HS-5 (cell line): ENCODE measurements at places on chromosomes 12 and 14.

GRCh38 chr12:64625243-64626077 lies 15.2 kb downstream of the RASSF3 start:
- peak; percentile 90 for DNase-seq

DNA sequence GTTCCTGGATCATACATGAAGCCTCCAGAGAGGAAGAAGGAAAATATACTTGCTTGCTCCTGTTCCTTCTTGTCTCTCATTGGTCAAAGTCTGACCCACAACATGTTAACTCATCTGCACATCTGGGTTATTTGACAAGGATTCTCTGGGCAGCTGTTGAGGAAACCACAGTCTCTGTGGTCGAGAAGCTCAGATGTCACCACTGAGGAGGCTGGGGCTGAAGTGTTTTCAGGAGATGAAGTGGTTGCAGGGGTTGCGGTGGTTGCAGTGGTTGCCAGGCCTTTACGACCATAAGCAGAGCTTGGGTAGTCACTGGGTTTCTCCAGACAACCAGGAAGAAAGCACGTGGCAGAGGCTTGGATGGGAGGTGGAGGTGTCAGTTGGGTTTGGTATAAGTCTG lies 265.0 kb upstream of the LRIG3 start:
- no peak for DNase-seq

- DNase-seq: no peak
Measured at GRCh38 chr12:111753144-111753881, 13.4 kb upstream of the ALDH2 start.

- no peak for DNase-seq
Measured at GRCh38 chr12:99984271-99985128, at the start of gene ANKS1B. Gene ANKS1B (minus strand): TSS chr12:99984936. CDS start chr12:99984237, 699 bp downstream.

- no peak for DNase-seq
Measured at GRCh38 chr12:116390401-116391335, 113.2 kb upstream of the MED13L start.

GRCh38 chr14:104181761-104182530 lies 43.6 kb downstream of the KIF26A start:
- no peak for DNase-seq

DNA sequence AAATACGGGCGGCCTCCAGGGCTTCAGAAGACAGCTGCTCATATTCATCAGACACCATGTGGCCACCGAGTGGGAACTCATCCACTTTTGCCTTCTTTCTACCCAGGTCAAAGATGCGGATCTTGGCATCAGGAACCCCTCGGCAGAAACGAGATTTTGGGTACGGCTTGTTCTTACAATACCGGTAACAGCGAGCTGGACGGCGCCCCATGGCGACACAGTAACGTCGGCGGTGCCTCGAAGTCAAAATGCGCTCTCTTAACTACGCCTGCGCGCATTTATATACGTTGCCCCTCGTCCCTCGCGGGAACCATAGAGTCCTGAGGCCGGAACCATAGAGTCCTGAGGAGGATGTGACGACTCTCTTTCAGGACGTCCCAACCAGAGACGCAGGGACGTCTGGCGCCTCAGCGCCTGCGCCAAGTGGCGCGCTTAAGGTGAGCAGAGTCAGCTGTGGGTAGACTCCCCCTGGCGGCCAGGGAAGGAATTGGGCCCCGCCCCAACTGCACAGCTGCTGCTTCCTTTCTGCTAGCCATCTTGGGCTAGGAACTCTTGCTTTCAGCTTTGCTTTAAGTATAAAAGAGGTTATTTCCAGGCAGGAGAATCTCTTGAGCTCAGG lies at the start of gene RPL10L:
Gene RPL10L (minus strand): TSS at position 256 of the 619 bp plus-strand sequence. CDS start 45 bp downstream, at position 211.
- no peak for DNase-seq

- no peak for DNase-seq
Measured at GRCh38 chr12:31906557-31907301, 52.5 kb upstream of the RESF1 start.

GRCh38 chr12:9648701-9649531 lies 20.6 kb upstream of the CLEC2D start:
- DNase-seq: no peak

GRCh38 chr14:76993752-76994151 lies 34.8 kb downstream of the IRF2BPL start:
- DNase-seq: no peak

DNA sequence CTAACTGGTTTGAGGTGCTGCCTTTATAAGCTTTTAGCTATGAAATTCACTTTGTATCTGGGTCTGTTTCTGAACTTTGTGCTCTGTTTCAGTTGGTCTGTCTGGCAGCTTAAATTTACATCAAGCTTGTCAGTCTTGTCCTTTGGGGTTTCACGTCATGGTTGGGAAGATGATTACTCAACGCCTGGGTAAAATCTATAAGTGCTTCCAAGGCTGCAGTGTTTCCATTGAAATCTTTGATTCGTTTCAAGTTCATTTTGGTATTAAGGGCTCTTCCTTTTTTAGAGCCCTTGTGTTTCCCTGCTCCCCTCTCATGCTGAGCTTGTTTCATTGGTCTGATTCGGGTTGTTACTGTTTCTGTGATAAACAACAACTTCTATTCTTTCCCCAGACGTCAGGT lies 58.2 kb downstream of the FBXW8 start:
- no peak for DNase-seq

GRCh38 chr12:76790564-76791552 lies 26.9 kb downstream of the ZDHHC17 start:
- DNase-seq: peak; percentile 11

- DNase-seq: no peak
Measured at GRCh38 chr12:124507188-124508109, 60.0 kb downstream of the NCOR2 start.

GRCh38 chr12:11553871-11554533 lies 95.5 kb upstream of the ETV6 start:
- DNase-seq: no peak

- no peak for DNase-seq
Measured at GRCh38 chr14:29806124-29806517, 121.5 kb downstream of the PRKD1 start.

DNA sequence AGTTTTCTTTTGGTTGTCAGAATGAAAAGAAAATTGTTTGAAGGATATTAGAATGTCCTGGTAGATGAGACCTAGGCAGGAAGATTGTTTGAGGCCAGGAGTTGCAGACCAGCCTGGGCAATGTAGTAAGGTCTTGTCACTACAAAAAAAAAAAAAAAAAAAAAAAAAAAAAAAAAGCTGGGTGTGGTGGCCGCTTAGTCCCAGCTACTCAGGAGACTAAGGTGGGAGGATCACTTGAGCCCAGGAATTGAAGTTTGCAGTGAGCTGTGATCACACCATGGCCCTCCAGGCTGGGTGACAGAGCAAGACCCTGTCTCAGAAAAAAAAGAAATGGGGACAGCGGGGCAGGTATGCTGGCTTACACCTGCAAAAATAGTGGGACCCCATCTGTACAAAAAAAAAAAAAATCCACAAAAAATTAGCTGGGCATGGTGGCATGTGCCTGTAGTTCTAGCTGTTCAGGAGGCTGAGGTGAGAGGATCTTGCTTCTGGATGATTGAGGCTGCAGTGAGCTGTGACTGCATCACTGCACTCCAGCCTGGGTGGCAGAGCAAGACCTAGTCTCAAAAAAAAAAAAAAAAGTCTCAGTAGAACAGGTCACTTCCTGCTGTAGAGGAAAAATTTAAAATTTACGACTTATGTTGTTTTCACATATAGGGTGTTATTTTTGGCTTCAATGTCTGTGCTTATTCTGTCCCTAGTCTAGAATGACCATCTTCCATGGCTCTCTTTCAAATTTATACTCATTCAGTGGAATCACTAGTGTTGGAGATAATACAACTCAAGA lies 70.7 kb downstream of the PPHLN1 start:
- DNase-seq: no peak
